ENCODE measurements at places on chromosomes 6 and 20.

DNA sequence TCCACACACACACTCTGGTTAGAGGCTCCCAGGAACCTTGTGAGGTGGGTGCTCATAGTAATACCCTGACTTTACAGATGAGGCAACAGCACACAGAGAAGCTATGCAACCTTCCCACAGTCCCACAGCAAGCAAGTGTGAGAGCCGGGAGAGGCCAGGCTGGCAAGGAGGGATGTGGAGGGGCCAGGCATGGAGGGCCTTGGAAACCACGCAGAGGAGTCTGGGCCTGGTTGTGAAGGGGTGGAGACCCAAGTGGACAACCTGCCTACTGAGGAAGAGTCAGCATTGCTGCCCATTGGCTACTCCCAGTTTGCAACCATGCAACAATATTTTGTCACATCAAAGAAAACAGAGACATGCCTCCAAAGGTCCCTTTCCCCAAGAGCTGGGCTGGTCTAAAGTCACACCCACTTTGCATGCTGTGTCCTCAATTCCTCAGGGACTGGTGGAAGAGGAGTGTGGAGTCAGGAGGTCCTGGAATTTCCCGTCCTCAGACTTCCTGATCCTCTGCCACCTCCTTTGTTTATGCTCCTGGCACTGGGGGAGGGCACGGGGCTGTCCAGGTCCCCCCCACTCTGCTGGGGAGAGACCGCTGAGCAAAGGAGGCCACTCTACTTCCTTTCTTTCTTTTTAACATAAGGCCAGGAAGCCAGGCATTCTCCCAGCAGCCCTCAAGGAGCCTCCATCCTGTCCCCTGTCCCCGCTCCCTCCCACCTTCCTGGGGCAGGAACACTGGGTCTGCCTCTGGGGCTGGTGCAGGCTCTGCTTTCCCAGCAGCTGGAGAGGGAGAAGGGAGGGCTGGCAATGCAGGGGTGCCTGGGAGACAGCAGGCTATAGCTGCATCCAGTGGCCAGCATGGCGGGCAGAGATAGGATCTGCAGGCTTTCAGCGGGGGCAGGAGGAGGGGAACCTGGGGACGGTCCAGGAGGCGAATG is 68.3 kb downstream of the NOL4L start:
- DNase-seq, result no peak

DNA sequence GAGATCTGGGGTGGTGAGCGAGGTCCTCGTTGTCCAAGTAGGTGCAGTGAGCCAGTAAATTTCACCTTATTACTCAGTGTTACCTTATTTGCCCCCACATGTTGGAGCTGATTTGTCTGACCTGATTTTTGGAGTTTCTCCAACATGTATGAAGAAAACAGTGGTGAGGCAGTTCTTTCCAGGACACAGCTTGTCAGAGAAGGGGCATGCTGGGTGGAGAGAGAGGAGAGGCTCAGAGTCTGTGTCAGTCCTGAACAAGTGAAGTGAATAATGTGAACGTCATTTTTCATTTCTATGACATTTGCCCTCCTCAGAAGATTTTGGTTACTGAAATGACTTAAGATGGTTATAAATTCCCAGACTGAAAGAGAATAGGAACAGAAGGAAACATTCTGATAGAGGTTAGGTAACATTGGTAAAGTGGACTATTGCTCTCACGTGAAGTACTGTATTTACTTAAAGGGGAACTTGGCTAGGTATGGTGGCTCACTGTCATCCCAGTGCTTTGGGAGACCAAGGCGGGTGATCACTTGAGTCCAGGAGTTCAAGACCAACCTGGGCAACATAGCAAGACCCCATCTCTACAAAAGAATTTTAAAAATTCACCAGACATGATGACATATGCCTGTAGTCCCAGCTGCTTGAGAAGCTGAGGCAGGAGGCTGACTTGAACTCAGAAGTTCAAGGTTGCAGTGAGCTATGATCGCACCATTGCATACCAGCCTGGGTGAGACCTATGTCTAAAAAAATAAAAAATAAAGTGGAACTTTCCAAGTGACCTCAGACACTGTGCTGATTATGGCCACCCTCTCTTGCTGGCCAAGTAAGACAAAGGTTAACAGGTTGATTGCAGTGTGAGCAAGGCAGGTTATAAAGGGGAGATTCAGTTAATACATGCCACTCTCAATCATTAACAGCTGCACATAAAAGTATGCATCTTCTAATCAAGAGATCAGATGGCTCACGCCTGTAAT is 184.3 kb downstream of the EDN1 start:
- DNase-seq, result no peak

DNA sequence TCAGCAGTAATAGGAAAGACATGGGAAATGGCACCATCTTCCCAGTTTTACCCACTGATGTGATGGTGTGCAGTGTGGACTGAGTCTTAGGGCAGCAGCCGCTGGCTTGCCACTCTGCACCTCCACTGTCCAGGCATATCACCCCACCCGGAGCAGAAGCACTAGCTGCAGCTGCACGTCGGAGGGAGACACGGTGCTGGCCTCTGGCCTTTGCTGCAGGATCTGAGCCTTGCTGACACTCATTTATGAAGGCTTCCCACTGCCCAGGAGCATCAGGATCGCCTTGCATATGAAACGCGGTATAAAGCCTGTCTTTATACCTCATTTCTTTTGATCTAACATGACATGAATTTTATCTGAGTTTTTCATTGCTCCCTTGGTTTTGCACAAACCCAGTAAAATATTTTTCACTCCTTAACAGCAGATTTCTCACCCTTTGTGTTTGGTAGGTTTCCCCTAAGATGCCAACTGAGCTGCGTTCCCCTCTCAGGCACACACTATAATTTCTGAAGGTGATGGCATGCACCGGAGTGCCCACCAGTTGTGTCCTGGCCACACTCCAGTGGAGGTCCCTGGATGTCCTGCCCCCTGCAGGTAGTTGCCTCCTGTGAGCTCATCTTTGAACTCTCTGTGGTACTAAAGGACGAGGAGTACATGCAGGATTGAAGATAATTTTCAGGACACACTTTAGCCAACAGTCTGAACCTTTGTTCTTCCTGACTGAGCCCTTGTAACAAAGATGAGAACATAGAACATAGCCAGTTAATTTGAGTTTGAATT is 9.0 kb upstream of the EXOC2 start:
- DNase-seq, result no peak

DNA sequence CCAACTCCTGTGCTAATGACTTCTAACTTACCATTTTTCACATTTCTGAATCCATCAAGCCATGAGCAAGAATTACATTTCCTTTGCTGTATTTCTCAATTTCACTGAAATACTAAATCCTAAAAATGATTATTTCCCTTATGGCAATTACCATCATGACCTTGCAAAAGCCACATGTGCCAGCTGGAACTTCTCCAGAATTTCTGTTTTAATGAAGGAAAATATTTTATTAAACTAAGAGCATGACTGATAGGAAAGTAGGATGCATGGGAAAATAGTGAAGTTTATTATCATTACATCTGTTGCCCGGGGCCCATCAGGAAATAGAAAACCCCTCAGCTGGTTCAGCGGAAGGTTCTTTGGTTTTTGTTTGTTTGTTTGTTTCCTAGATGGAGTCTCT is 14.4 kb upstream of the TMEM242 start:
- no peak for DNase-seq

DNA sequence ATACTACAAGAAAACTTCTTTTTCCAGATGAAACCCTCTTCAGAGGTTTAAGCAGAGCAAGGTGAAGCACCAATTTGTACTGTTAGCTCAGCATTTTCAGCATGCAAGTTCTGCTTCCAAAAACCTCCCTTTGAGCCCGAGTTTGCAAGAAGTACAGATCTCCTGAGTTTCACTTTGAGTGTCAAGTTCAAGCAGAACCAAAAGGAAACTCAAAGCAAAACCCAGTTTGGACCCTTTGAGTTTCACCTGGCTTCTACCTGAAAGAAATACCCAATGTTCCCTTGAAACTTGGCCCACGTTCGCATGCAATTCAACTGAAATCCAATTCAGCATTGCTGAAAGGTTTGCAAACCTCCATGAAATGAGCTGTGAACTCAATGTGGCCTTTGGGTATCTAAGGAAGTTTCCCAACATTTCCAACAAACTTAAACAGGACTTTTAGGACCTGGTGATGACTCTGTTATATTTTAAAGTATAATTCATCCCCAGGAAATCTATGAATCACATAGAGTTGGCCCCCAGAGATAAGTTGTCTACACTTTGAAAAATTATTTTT is 62.9 kb upstream of the HBS1L start:
- no peak for DNase-seq

GRCh38 chr6:106250953-106251352 is 74.6 kb downstream of the ATG5 start:
- no peak for DNase-seq

GRCh38 chr20:8223091-8223870 is 91.2 kb downstream of the PLCB1 start:
- DNase-seq, result no peak

DNA sequence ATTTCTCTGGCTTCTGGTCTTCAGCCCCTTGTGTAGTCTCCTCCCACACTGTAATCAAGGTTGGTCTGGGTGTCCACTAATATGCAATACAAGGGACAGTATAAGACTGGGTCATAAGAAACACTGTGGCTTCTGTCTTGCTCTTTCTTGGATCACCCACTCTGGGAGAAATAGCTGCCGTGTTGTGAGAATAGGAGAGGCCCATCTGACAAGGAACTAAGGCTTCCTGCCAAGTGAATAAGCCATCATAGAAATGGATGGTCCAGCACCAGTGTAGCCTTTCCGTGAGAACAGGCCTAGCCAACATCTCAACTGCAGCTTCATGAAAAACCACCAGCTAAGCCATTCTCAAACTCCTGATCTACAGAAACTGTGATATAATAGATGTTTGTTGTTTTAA is 23.3 kb downstream of the BAG2 start:
- DNase-seq, result no peak

DNA sequence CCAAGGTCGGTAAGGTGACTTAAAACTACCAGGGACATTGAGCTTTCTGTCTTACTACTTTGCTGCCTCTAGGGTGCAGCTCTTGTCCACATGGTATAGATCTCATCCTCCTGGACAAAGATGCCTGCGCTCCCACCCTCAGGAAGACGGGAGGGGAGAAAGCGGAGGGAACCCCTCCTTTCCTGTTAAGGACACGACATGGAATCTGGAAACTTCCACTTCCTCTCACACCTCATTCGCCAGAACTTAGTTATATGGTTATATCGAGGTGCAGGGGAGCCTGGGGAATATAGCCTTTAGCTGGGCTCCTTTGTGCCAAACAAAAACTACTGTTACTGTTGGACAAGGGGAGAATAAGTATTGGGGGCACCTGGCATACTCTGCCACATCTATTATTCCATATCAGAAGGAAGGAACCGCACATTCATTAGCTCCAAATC is 224.3 kb upstream of the TSHZ2 start:
- no peak for DNase-seq

GRCh38 chr6:54440549-54440948 is 132.3 kb downstream of the TINAG start:
- DNase-seq, result no peak

DNA sequence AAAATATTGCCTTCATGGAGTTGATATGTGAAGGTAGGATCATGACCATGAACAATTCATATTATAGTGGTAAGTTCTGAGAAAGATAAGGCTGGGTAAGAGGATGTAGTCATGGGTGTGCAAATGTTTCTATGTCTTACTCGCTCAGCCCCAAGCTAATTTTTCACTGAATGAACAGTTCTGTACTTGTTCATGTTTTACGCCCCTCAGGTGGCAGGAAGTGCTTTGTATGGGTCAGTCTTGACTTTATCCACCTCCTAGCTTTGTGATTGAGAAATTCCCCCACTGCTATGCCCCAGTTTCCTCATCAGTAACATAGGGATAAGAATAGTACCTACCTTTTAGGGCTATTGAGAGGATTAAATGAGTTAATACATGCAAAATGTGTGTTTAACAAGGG is 148.2 kb upstream of the KCNG1 start:
- DNase-seq, result no peak

GRCh38 chr6:43447604-43448003 is 7.7 kb downstream of the DLK2 start:
- no peak for DNase-seq

Measured in LNCaP clone FGC (cell line).